ENCODE measurements at places on chromosomes 1 and 21. TPM values are rescaled to one million over a fixed set of nuclear protein-coding genes. Genes with fewer than 3 reads are reported as not detected.

The PLA2G2F gene
- not detected for total RNA-seq

The EFNA1 gene
- not detected for total RNA-seq

The SERPINC1 gene
- 0.43 TPM for total RNA-seq

The OR14A2 gene
- not detected for total RNA-seq

The INTS7 gene
- 41.7 TPM for total RNA-seq

The SPRR1A gene
- not detected for total RNA-seq

The KMO gene
- not detected for total RNA-seq

The SPRR2B gene
- not detected for total RNA-seq

The AADACL4 gene
- total RNA-seq, result not detected

The FCER1A gene
- not detected for total RNA-seq

The PKNOX1 gene
- total RNA-seq, result 32.2 TPM

The BLACAT1 gene
- not detected for total RNA-seq

The HSPA6 gene
- total RNA-seq, result 3.7 TPM

The ATF6 gene
- 29.5 TPM for total RNA-seq

The PCAT6 gene
- not detected for total RNA-seq

The FMO2 gene
- not detected for total RNA-seq

The C1QTNF12 gene
- total RNA-seq, result 2.9 TPM

The TMEM240 gene
- 1.1 TPM for total RNA-seq

The RBM15 gene
- 58.0 TPM for total RNA-seq

The ELK4 gene
- total RNA-seq, result 95.1 TPM

The PHF13 gene
- total RNA-seq, result 16.1 TPM

The SELL gene
- total RNA-seq, result 517 TPM

The ETV3L gene
- total RNA-seq, result not detected

The C1orf56 gene
- 1.0 TPM for total RNA-seq

The KLHDC9 gene
- total RNA-seq, result 0.20 TPM

The CD34 gene
- 0.05 TPM for total RNA-seq

The ENSA gene
- 202 TPM for total RNA-seq

The FOXD2 gene
- 0.27 TPM for total RNA-seq

The HIVEP3 gene
- total RNA-seq, result 22.4 TPM

The CD1D gene
- total RNA-seq, result not detected

The B3GALT6 gene
- total RNA-seq, result 27.5 TPM

The OR2M3 gene
- total RNA-seq, result not detected

The OPRD1 gene
- total RNA-seq, result not detected

The PDPN gene
- not detected for total RNA-seq

The BSND gene
- not detected for total RNA-seq

The PLA2G4A gene
- total RNA-seq, result 2.0 TPM

The RGS13 gene
- not detected for total RNA-seq

The FMO3 gene
- not detected for total RNA-seq

The TDRD10 gene
- total RNA-seq, result not detected

The CD5L gene
- total RNA-seq, result not detected

The FLG2 gene
- total RNA-seq, result not detected
